ENCODE measurements at places on chromosomes 12 and 14.

DNA sequence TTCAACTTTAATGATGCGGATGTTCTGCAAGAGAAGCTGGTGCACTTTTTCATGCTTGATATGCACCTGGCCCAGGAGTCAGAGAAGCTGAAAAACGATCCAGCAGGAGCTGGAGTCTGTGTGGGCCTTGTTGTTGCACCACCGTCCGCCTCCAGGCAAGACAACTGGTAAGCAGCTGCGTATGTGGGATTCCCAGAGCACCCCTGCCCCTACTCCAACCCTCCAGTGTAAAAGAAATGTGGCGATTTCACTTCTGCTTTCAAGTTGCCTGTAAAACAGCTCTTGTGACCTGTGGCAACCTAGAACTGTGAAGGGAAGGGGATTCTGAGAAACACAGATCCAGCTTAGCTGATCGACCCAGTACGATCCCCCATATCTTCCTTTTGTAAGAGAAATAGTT lies 154.1 kb upstream of the PELI2 start:
- no peak for DNase-seq

DNA sequence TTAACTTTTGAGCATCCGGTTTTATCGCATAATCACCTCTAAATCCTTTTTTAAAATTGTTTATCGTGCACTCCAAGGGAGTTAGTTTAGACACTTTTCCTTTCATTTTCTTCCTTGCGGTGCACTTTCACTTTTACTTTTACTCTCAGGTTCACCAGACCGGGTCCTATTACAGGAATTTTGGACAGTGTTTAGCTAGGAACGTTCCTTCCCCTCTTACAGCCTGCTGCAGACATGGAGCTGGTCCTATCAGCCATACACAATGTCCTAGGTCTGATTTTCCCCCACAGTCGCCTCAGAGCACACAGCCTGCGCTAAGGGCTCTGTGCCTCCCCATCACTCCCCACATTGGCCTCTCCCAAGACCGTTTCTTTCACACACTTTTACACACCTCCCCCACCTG lies 103.9 kb downstream of the ALG10 start:
- DNase-seq, result no peak

DNA sequence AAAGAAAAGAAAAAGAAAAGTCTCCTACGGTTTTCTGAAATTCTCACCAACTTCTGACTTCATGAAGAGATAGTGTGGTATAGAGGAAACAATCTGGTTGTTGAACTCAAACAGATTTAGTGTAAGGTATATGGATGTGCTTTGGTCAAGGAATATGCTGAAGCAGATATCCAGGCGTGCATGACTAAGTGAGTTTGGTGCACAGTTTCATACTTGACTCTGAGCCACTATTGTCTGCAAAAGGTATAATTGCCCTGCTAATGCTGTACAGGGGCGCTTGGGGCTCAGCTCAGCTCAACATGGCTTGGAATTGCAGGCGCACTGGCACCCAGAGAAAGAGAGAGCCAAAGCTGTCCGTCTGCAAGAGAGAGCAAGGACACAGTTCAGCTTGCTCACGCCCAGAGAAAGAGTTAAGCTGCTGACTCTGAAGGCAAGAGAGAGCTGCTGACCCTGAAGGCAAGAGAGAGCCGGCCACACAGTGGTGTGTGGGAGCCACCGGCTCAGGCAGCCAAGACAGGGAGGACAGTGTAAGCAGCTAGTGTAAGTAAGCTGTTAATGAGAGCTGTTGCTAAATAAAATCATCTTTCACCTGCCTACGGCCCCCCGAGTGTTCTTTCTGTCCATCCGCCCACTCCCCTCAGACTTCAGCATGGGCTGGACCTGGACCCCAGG lies 66.4 kb upstream of the SLC38A4 start:
- DNase-seq, result no peak

DNA sequence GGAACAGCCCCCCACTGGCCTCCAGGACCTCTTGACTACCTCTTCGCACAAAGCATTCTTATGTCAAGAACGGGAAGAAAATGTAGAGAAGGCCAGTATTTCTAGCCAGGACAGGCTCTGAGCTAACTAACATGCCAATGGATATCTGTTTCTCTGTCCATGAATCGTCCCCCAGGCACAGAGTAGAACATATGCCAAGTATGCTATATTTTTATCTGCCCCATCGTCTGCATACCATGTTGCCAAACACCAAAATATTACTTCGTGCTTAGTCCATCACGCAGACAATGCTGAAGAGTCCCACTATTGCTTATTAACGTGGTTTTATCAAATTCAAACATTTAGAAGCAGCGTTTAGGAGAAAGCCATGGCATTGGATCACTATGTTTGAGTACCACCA lies 151.4 kb upstream of the CPSF6 start:
- DNase-seq, result no peak

DNA sequence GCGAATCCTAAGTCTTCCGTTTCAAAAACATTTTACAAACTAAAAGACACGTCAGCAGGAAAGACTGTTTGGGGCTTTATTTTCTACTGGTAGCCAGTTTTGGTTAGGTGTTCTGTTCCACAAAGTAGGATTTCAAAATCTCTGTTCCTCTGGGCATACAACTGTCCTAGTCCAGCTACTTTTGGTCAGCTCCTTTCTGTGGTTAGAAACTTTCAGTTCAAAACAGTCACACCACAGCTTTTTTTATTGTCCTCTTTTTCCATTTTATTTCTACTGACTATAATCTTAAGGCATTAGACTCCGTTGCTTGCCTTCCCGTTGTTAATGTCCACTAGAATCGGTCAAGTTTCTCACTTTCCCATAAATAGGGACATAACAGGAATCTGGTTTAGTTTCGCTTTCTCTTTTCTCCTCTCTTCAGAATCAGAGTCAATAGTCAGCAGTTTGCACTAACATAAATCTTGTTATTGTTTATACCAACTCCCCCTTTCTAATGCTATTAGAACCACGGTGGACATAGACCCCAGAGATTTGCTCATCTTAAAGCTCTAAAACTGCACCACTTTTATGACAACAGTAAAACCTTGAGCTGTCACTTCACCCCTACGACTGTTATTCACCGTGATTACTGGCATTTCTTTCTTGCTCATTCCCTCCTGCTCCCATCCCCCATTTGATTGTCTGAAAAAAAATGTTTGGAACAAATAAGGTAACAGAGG lies 41.5 kb upstream of the NPAS3 start:
- no peak for DNase-seq

DNA sequence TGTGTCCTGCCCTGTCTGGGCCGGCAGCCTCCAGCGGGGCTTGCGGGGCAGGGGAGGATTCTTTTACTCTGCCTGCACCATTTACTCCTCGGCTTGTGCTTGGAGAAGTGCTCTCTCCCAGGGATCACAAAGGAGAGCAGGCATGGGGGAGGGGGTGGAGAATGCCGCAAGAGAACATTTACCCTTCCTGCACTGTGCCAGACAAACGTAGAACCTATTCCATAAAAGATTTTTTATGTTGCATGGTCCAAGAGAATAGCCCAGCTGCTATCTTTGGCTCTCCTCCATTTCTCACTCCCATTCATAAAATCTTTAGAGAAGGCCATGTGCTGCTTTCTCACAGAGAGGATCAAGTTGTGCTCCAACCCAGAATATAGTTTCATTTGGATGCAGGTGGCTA lies 159.4 kb downstream of the SPTSSA start:
- no peak for DNase-seq

DNA sequence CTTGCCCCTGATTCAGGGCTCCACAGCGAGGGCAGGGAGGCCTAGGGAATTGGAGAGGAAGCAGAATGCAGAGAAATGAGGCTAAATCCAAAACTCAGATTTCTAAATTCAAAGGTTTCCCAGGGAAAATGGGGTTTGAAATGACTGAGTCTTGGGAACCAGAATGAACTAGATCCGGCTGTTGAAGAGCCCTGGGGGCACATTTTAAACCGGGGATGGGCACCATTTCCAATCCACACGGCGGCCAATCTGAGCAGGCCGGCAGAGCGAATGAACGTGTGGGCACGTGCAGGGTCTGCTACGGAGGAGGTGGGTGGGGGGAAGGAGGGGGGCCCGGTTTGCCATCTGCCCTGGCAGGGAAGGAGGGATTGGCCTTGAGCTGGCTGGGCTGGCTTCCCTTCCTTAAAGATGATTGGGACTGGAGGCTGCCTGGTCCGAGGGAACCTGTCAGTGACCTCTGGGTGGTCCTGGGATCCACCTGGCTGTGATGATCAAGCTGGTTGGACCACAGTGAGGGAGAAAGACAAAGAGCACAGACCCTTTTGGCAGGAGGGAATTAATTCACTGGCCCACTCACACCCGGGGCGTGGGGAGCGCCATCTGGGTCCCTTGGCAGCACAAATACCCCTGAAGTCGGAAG lies 161.0 kb downstream of the RBM19 start:
- no peak for DNase-seq

DNA sequence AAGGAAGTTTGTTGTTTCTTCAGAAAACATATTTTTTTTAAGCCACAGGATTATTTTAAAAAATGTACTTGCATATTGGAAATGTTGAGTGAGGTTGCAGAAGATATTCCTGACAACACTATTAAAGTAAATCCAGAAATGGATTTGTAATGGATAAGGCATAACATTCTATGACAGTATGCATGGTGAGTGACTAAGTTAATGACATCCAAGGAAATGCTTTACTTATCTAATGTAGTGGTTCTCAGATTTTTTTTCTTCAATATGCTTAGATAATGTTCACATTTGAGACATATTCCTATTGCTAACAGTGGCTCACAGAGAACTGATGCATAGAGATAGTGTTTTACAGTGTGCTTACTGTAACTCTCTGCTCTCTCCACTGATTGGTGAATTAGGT lies 49.4 kb downstream of the ZDHHC17 start:
- no peak for DNase-seq

GRCh38 chr12:31585271-31585670 lies 5.7 kb downstream of the DENND5B start:
- no peak for DNase-seq

DNA sequence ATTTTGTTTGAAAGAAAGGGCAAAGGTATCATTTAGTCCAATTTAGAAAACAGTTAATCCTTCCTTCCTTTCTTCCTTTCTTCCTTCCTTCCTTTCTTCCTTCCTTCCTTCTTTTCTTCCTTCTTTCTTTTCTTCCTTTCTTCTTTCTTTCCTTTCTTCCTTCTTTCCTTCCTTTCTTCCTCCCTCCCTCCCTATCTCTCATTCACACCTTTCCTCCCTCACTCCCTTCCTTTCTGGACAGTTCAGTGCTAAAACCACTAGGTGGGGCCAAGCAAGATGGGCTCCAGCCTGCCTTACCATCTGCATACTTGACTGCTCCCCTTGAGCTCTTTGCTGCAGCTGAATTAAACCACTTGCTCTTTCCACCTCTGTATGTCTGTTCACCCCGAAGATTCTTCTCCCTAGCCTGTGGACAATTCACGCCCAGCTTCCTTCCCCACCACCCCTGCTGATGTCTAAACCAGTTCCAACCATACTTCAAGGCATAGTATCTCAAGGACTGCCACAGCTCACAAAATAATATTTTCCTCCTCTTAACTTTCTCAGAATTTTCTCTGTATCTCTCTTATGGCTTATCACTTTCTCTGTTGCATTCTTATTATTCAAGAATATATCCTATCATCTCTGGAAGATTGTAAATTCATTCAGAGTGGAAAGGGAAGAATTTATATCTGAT lies 78.0 kb downstream of the DBX2 start:
- no peak for DNase-seq

DNA sequence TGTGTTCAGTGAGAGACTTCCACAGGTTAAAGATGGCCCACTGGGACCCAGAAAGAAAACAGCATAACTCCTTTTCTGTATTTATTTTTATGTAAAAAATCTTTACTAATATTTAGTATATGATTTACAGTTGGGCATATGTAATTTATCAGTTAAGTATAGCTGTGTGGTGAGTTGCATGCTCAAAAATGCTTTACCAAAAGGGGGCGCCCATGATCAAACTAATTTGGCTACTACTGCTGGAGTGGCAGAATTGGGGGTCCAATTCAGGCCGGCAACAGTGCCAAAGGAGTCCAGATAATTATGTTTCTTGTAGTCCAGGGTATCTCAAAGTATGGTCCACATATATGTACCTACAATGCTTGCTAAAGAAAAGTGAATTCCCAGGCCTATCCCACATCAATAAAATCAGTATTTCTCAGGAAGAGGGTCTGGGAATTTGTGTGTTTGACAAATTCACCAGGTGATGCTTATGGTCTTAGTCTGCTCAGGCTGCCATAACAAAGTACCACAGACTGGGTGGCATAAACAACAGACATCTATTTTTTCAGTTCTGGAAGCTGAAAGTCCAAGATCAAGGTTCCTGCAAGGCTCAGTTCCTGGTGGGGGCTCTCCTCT lies 152.0 kb downstream of the KTN1 start:
- DNase-seq, result no peak

- DNase-seq, result no peak
These were observed 47.6 kb upstream of the PPP1CC start for GRCh38 chr12:110790301-110790700.

DNA sequence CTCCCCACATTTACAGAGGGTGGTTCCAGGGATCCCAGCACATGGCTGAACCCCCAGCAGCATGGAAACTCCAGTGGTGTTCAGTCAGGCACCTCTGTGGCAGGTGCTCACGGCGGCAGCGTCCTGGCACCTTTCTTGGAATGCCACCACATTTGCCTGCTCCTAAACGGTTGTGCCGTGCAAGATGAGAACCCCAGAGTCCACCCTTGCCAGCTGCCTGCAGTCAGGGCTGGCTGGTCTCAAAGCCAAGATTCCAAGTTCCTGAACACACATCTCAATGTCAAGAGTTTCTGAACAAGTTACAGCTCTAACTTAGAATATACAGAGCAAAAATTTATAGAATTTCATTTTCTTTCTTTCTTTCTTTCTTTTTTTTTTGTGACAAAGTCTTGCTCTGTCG lies 38.7 kb downstream of the DDX51 start:
- no peak for DNase-seq

- no peak for DNase-seq
These were observed 30.5 kb downstream of the ANAPC7 start for GRCh38 chr12:110373025-110373424.

DNA sequence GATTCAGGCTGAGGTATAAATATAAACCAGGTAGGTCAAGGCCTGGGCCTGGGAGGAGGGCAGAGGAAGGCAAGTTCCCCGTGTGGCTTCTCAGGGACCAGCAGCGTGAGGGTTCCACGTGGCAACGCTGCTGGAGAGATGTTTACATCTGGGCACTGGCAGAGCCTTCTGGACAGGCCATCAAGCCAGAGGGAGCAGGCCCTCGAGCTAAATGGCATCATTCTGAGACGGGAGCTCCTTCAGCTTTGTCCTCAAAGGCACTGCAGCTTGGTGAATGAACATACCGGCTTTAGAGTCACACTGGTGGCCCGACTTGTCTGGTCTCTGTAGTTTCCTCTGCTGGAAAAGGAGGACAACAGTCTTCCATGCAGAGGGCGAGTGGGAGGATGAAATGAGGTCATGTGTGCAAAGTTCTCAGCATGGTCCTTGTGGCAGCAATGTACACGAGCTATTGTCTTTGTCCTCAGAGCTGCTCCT lies 231.3 kb downstream of the ZFP36L1 start:
- DNase-seq, result no peak

DNA sequence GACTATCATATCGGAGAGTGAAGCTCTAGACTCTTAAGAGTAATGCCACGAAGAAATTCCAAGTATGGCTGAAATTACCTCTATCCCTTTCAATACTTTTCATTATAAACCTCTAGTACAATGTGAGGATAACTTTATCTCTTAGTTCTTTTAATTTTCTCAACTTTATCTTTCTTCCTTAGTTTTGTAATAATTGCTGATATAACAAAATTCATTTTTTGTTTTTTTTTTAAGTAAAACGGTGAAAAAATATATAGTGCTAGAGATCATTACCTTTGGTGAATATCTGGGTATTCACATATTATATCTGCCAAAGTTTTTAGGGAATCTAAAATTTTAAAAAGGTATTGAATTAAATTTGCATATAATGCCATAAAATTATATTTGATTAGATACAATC lies 19.5 kb upstream of the DNAAF2 start:
- no peak for DNase-seq

GRCh38 chr12:93860668-93861373 lies 183.6 kb downstream of the CRADD start:
- DNase-seq, result no peak

All from cortex of kidney (tissue), 1 donor.